Cardiac septum (tissue), 1 donor: ENCODE measurements at places on chromosomes 13 and 19. TPM values are rescaled to one million over a fixed set of nuclear protein-coding genes. Genes with fewer than 3 reads are reported as not detected.

DNA sequence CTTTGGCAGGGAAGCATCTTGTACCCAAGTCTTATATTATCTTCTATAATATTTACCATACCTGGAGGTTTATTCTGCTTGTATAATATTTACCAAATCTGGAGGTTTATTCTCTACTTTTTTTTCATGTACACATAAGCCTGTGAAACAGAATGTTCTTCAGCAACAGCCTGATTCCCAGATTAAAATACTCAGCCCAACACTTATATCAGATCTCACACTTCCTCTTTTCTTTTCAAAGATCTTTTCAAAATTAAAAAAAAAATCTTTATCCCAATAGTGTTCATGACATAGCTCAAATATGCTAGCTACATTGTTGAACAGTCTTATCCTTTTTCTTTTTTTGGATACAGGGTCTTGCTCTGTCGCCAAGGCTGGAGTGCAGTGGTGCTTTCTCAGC, 300.7 kb downstream of the LMO7 start:
- no peak for DNase-seq

GRCh38 chr13:97109256-97109655, 112.9 kb upstream of the MBNL2 start:
- no peak for DNase-seq

DCLK1 gene
- 13.8 TPM for total RNA-seq

CCDC8 gene
- 34.2 TPM for total RNA-seq
